Transverse colon (tissue), 4 donors: ENCODE measurements at places on chromosomes 2 and 18. TPM values are rescaled to one million over a fixed set of nuclear protein-coding genes. Genes with fewer than 3 reads are reported as not detected.

CD207 gene
- not detected for total RNA-seq

RTP5 gene
- total RNA-seq = not detected

LIMS4 gene
- 1.6 TPM for total RNA-seq

RIT2 gene
- not detected for total RNA-seq

DNA sequence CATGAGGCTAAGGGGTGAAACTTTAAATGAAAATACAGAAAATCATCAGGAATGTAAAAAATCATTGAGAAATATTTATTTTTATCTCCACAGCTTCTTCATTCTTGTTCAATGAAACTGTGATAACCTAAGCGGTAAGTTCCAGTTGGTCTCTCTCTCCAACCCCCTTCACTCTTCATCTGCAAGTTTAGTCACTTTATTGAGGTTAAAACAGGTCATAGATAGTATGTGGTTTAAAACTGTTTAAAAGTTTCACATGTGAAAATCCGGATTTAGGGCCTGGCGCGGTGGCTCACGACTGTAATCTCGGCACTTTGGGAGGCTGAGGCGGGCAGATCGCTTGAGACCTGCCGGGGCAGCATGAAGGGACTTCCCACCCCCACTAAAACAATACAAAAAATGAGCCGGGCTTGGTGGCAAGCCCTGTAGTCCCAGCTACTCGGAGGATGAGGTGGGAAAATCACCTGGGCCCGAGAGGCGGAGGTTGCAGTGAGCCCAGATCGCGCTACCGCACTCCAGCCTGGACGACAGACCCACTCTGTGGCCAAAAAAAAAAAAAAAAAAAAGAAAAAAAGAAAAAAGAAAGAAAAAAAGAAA lies 1.6 kb upstream of the PHLPP1 start:
- DNase-seq = no peak
- peaks cover 34% of the 10 kb centered on the region for H3K4me1 ChIP-seq
- no peaks in the 10 kb centered on the region for H3K27me3 ChIP-seq
- no peak overlapping the region for H3K4me3 ChIP-seq
- no peaks in the 10 kb centered on the region for H3K36me3 ChIP-seq

DNA sequence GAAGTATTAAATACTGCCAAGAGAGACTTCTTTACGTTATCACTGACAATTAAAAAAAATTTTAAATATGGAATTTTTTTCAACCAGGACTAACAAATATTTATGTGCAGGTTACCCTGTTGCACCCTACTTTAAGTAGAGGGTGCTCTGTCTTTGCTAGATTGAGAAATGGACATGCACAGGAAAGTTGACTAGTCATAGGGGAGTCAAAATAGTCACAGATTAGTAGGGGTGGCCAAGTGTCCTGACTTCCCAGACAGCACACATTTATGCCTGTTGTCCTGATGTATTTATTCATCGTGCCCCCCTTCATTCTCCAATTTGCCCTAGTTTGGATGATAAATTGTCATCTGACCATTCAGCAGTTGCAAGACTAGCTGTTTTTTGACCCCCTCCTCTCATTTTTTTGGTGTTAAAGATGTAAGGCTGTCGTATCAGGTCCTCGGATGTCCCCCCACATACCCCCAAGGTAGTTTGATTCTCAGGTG lies 20.3 kb downstream of the CAB39 start:
- DNase-seq = no peak
- H3K27ac ChIP-seq = no peak overlapping the region
- no peaks in the 10 kb centered on the region for H3K36me3 ChIP-seq

DNA sequence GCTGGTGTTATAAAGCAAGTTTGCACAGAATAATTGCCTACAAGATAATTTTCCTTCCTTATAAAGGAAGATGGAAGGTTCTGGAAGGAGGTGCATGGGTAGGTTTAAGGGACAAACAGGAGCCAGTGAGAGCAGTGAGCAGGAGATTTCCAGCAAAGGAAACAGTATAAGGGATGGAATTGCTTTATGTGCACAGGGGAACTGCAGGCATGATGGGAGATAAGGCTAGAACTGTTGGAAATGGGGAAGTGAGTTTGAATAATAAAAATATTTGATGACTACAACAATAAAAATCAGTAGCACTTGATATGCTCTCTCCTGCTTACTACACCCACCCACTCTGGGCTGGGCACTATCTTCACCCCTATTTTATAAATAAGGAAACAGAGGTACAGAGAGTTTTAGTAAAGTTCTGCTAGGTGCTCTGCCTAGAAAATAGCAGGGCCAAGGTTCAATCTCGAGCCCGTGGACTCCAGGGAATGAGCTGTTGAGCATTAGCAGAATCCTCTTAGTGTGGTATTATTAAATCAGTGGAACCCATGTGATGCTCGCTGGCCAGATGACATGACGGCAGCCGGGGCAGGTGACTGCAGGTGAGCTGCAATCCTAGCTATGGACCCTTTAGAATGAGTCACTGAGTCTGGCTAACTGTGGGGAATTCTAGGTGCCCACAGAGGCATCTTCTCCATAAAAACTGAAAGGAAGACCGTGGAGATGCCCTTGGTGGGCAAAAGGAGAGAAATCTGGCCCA lies 302.5 kb downstream of the PIEZO2 start:
- no peaks in the 10 kb centered on the region for H3K27me3 ChIP-seq
- H3K36me3 ChIP-seq = no peaks in the 10 kb centered on the region
- peaks cover 3% of the 10 kb centered on the region for H3K4me1 ChIP-seq
- no peak overlapping the region for H3K27ac ChIP-seq
- no peak overlapping the region for H3K4me3 ChIP-seq
- no peak for DNase-seq
